ENCODE measurements at places on chromosomes 1 and 21.
A peak's percentile ranks its signal among the peaks of the same experiment; 100 is the strongest.

GRCh38 chr1:21833392-21833976, 21.4 kb downstream of the LDLRAD2 start:
- H3K27me3 ChIP-seq = no peaks in the 10 kb centered on the region
- no peak overlapping the region for H3K4me3 ChIP-seq
- no peaks in the 10 kb centered on the region for H3K36me3 ChIP-seq
- DNase-seq = no peak
- no peaks in the 10 kb centered on the region for H3K4me1 ChIP-seq
- H3K27ac ChIP-seq = no peak overlapping the region

- H3K27ac ChIP-seq = no peak overlapping the region
- H3K4me1 ChIP-seq = peaks cover 11% of the 10 kb centered on the region
- H3K4me3 ChIP-seq = no peak overlapping the region
- no peaks in the 10 kb centered on the region for H3K36me3 ChIP-seq
- no peak for DNase-seq
Observed at GRCh38 chr1:91120421-91120820, 98.6 kb upstream of the ZNF644 start.

GRCh38 chr21:44650265-44650972, 4.0 kb downstream of the KRTAP12-4 start:
- no peak overlapping the region for H3K27ac ChIP-seq
- no peaks in the 10 kb centered on the region for H3K27me3 ChIP-seq
- DNase-seq = no peak
- no peaks in the 10 kb centered on the region for H3K36me3 ChIP-seq

DNA sequence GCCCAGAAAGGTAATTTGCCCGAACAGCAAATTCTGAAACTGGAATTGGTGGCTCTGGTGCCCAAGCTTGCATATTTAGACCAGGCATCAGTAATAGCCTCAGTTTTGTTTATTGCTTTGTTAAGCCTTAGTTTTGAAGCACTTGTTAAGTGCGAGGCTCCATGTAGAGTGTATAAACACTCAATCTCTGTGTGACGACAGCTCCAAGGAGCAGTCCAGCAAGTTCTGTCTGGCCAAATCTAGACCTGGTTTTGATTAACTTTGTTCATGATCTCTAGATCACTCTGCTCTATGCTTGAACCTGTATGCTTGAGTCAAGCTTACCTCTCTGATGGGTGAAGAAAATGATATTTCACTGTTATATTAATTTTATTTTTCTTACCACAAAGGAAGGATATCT, 37.4 kb downstream of the DOP1B start:
- no peak for DNase-seq
- no peaks in the 10 kb centered on the region for H3K27me3 ChIP-seq

GRCh38 chr21:34365809-34366208, 2.0 kb downstream of the KCNE2 start:
- no peak for DNase-seq
- peaks cover 12% of the 10 kb centered on the region for H3K4me1 ChIP-seq
- no peak overlapping the region for H3K27ac ChIP-seq
- H3K27me3 ChIP-seq = no peaks in the 10 kb centered on the region
- no peak overlapping the region for H3K4me3 ChIP-seq

- no peak overlapping the region for H3K27ac ChIP-seq
- H3K4me3 ChIP-seq = no peak overlapping the region
- H3K4me1 ChIP-seq = no peaks in the 10 kb centered on the region
- H3K27me3 ChIP-seq = peaks cover under 1% of the 10 kb centered on the region
- no peaks in the 10 kb centered on the region for H3K36me3 ChIP-seq
Observed at GRCh38 chr1:61980561-61980960, 214.1 kb upstream of the L1TD1 start.

GRCh38 chr1:92411511-92411910, 75.2 kb downstream of the GFI1 start:
- H3K4me3 ChIP-seq = no peak overlapping the region
- DNase-seq = peak; percentile 55
- H3K4me1 ChIP-seq = peaks cover 50% of the 10 kb centered on the region
- H3K36me3 ChIP-seq = no peaks in the 10 kb centered on the region

DNA sequence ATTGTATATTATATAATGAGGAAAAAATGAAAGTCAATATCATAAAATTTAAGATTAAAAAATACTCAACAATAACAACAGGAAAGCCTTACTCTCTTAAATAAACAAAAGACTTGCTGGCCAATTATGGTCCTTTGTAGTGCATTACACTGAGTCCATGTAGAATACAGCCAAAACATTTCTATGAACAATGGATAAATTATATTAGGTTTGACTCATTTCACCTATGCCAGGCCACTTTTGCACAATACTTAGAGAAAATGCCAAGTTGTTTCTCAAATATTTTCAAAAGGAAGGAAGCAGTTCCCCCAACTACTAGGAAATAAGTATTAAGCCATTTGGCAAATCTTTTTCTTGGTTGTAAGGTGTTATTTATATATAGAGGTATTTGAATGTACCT, 19.8 kb upstream of the UCK2 start:
- DNase-seq = no peak
- no peak overlapping the region for H3K27ac ChIP-seq
- no peaks in the 10 kb centered on the region for H3K36me3 ChIP-seq
- no peak overlapping the region for H3K4me3 ChIP-seq
- H3K4me1 ChIP-seq = no peaks in the 10 kb centered on the region
